ENCODE measurements at places on chromosomes 3 and 15.

- no peak for DNase-seq
These were observed 11.7 kb upstream of the CCK start for GRCh38 chr3:42277676-42278075.

DNA sequence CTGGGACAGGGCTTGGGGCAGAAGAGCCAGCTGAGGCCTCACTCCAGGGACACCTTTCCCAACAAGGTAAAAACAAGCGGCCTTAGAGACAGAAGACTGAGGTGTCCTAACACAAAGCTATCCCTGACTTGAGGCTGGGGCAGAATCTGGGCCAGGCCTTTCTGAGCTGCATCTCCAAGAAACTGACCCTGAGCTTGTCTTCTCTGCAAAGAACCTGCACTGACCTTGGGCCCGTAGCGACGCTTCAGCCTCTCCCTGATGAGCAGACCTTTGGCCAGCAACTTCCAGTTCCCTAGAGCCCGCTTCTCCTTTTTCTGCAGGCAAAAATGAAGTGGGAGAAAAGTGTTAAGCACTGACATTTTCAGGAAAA lies 22.2 kb downstream of the TMEM43 start:
- no peak for DNase-seq

- no peak for DNase-seq
These were observed 25.9 kb upstream of the CAPN7 start for GRCh38 chr3:15180042-15180611.

DNA sequence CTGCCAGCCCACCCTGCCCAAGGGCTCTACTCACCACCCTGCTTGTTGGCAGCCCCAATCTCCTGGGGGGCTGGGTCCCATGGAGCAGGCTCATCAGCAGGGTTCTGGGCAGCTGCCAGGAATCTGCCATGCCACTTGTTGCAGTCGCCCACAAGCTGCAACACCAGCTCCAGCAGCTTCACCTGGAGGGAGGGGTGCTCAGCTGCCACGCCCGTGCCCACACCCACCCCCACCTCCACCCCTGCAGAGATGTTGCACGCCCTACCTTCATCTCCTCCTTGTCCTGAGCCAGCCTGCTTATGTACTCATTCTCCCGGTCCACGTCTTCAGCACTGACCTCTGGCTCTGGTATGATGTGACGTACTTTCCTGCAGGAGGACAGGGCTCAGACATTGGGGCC lies 77.9 kb upstream of the C2CD4B start:
- DNase-seq = no peak

GRCh38 chr15:65795663-65796216 lies 3.6 kb upstream of the DENND4A start:
- DNase-seq = no peak

DNA sequence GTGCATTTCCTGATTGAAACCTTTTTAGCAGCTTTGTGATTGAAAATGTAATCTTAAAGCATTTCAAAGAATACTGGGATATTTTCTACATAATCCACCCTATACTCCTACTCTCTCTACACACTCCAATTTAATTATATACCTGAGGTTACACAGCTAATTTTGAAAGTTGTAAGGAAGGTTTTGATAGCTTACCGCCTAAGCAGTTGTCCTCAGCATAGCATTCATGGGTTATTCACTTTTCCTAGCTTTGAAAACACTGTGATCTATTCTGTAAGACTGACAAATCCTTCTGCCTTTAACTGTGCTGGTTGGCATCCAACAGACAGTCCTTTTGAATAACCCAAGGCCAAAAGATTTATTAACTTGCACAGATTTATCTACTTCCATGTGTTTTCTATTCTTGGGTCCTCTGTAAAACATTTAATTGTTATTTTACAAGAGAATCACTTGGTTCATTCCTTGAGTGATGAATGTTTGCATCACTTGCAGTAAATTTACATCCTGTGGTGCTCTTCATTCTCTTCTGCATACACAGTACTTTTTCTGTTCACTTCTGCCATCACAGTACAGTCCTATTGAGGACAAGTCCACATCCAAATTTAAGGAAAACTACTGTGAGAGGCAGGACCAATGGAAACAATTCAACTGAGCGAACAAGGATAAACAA lies 44.8 kb downstream of the SERPINI1 start:
- no peak for DNase-seq

DNA sequence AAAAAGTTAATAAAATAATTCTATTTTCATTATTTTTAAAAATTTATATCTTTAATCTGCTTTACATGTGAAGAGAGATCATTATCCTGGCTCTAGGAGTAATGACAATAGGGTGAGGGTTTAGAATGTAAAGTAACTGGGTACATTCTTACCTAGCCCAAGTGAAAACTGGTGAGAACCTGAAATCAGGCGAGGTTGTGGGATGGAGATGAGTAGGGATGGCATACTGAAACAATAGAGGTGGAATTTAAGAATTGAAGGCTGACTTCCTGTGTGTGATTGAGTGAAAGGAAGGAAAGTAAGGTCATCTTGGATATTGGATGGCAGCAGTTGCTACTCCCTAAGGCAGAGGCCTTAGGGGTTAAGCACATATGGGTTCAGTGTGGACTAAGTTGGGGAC lies 82.7 kb downstream of the MYRIP start:
- no peak for DNase-seq
